Kidney epithelial cell (primary cell): ENCODE measurements at places on chromosomes 3 and 15.

- DNase-seq = no peak
Observed at GRCh38 chr3:161474139-161474538, 22.5 kb upstream of the OTOL1 start.

- no peak for DNase-seq
Observed at GRCh38 chr15:52559575-52559974, 9.3 kb downstream of the ARPP19 start.

DNA sequence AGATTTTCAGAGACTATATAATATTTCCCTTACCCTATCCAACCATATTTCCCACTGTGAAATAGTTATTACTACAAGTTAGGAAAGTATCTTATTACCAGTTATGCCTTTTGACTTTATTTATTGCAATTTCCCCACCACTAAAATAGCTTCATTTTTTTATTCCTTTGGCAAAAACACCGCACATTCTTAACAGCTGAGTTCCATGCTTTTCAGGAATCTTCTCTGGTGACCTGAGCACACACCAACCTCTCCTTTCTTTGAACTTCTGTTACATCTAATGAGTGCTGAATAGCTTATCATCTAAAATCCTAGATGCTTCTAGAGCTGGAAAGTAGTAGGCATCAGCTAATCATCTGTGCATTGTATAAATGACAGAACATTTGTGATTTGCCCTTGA, 99.1 kb downstream of the UBE2E2 start:
- DNase-seq = no peak

DNA sequence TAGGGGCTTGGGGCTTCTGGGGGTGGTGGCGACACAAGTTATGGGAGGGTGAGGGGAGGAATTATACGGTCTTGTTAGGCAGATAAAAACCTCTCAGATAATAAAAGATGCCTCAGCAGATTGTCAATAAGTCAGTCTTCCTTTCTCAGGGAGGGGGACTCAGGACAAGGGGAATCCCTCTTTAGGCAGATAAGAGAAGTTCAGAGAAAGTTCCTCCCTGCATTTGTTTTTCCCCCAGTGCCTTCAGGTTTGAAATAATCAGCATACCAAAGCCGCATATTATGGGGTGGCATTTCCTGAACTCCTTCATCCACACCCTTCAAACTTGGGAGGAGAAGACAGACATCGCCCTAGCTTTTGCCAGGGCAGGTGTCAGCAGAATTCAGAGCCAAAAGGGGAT, 8.5 kb downstream of the PPCDC start:
- DNase-seq = no peak

DNA sequence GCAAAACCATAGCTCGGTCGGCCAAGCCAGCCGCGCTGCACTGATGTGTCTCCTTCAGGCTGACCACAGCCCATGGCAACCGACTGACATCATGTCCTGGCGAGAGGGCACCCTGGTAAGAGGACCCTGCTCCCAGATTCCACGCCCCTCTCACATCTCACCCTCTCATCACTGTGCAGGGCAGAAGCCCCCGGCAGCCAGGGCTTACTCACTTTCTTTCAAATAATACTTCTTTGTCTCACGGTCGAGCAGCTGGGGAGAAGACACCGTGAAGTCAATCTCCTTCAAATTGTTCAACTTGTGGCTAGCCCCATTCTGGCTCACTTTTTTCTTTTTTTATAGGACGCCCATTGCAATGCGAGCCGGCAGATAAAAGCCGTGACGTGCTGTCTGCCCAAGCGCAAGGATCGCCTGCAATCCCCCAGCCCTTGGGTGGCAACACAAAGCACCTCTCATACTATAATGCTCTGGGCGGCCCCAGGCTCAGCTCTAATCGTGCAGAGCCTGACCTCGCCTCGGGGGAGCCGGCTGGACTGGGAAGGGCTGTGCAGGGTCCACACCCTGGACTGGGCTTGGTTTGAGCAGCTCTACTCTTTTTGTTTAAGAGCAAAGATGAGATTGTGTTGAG, 33.6 kb downstream of the VGLL4 start:
- peak; percentile 71 for DNase-seq

GRCh38 chr3:56900801-56901200, 99.1 kb upstream of the ARHGEF3 start:
- no peak for DNase-seq

- no peak for DNase-seq
Observed at GRCh38 chr3:119778176-119778575, 3.7 kb upstream of the NR1I2 start.

DNA sequence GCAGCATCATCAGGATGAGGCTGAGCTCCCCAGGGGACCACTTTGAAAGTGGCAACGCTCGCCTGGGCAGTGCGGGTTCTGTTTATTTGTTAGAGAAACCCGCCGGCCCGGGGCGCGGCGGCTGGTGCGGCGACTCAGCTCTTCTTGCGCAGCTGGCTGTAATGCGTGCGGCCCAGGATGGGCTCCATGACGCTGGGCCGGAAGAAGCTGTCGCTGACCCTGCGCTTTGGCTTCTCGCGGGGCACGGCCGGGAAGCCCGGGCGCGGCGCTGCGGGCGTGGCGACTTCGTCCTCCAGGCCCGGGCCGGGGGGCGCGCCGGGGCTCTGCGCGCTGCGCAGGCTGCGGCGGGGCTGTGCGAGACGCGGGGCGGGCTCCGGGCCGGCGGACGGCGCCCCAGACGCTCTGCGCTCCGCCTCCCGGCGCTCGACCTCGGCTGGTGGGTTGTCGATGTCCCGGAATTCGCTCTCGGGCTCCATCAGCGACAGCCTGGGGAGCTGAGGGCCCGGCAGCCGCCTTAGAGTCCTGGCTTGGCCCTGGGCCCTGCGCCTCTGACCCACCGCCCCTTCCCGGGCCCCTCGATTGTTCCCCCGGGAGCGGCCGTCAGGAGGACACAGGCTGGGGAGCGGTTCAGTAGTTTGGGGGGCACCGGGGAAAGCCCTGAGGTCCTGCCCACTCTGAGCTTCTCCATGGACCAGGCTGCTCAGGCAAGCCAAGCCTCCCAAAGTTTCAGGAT, 10.3 kb upstream of the KIF7 start:
- DNase-seq = no peak

- no peak for DNase-seq
Observed at GRCh38 chr3:134393074-134393473, 18.8 kb upstream of the AMOTL2 start.

DNA sequence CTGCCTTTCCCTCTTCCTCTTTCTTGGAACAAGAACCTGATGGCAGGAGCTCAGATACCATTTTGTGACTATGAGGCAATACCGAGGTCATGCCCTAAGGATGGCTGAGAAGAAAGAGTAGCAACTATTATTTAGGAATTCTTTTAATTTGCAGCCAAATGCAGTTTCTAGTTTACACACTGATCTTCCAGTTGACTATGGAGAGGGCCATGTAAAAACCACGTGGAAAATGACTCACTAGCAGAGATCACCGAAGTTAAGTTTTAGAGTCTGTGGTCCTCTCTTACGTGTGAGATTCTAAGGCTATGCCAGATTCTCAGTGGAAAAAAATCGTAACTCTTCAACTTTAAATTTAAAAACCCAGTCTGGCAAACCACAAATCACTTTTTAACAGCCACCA, 7.8 kb downstream of the BNC1 start:
- no peak for DNase-seq

DNA sequence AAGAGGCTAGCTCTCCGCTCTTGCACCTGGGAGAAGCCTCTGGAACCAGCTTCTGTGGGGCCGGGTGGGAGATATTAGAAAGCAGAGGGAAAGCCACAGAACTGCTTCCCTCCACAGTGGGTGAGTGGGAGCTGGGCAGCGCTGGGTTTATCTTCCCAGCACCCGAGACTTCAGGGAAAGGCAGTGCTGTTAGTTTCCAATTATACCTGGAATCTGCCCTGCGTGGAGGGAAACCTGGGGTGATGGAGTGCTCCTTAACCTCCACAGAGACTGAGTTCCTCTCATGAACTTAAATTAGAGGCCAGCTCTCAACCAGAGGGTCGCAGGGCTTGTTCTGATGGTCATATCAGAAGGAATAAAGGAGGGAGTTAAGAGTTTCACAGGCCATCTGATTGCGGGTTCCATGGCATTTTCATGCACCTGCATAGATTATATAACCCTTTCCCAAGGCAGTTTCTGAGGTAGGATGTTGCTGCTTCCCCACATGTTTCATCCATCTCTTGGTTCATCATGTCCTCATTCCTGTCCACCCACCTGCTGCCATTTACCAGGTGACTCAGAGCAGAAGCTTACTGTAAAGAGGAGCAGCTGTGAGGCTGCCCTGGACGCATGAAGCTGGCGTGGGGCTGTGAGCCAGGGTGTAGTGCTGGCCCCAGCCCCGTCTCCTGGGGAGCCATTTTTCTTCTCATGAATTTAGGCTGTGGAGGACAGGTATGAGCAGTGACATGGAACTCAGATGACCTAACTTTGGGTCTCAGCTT, 42.5 kb downstream of the CA12 start:
- DNase-seq = no peak

- DNase-seq = no peak
Observed at GRCh38 chr3:175484666-175485065, 625.5 kb downstream of the NAALADL2 start.

DNA sequence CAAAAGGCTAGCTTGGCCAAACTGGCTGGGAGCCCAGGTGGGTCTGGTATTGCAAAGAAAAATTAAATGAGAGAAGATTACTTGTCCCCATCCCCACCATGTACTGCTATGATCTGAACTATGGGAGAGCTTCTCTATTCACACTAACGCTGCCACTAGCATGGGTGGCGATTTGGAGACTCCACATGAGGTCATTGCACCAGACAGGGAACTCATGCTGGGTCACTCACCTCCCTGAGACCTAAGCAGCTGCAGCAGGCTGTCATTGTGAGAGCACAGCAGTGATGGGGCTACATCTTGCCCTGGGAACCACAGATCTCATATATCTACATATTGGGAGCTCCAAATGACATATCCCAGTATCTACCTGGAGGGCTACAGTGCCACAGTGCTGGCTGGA, 36.3 kb upstream of the NECTIN3 start:
- DNase-seq = no peak

DNA sequence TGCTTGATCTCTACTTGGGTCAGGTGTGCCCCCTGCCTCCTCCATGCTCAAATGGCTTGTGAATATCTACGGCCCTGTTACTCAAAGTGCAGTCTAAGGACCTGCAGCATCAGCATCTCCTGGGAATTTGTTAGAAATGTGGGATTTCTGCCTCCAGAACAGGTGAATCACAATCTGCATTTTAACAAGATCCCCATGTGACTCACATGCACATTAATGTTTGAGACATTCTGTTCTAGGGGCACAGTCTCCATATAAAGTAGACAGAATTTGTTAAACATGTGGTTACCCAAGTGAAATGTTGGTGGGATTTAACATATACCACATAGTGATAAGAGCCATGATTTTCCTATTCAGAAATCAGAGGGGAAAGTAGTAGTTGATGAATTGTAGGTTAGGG, 256.2 kb downstream of the NR1D2 start:
- DNase-seq = no peak

GRCh38 chr15:101246824-101247745, 4.8 kb downstream of the CHSY1 start:
- DNase-seq = no peak

- DNase-seq = no peak
Observed at GRCh38 chr3:189868061-189868460, 236.9 kb downstream of the TP63 start.

- no peak for DNase-seq
Observed at GRCh38 chr3:79521221-79521848, 246.5 kb downstream of the ROBO1 start.

GRCh38 chr15:27660676-27661075, 438.4 kb downstream of the OCA2 start:
- DNase-seq = no peak

- no peak for DNase-seq
Observed at GRCh38 chr3:52695798-52696671, 9.6 kb downstream of the GLT8D1 start.

DNA sequence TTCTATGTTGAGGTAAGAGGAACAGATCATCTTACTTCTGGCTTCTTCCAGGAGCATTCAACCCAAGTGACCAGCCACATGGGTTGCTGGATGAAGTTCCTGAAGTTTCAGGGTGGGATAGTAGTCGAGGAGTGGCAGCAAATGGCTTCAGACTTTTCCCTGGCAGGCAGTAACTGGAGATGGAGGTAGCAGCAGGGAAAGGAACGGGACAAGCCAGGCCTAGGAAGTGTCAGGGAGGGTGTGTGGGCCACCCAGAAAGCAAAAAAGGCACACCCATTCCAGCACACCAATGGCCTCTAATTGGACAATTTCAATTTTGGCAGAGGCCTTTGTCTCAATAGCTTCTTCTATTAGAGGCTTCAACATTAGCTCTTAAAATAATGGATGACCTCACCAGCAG, 498.6 kb upstream of the ATP11B start:
- no peak for DNase-seq

- DNase-seq = no peak
Observed at GRCh38 chr3:172982736-172983364, 158.2 kb downstream of the SPATA16 start.

DNA sequence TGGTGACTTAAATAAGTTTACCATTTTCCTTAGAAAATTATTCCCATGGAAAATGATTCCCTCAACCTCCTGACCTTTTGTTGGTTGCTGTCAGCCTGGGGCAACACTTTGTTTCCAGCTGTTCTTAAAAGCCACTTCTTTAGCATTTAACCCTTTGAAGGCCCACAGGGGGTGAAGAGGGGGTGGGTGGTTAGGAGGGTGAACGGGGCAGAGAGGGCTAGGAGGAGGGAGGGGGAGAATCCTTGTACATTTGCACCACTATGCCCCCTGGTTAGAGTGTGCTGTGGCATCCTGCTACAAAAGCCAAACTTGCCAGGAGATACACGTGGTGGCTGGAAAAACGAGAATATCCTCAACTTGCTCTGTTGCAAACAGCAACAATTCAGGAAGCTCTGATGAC, 273.2 kb upstream of the RGMA start:
- DNase-seq = no peak

DNA sequence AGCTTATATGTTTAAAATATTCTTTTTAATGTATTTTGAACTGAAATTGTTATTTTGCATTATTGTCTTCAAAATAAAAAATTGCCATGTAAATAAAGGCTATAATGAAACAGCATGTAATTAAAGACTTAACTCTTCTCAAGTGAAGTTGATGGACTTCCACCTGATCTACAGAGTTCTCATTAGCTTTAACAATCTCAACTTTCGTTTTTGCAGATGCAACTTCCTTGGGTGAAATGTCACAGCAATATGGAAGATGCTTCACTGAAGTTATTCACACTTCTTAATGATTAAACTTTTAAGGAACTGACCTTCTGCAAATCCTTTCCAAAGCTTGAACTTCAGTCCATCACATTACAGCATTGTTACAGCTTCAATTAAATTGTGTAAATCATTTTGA, 63.6 kb downstream of the OSTN start:
- DNase-seq = no peak
